ENCODE measurements at places on chromosomes 5 and 9. TPM values are rescaled to one million over a fixed set of nuclear protein-coding genes. Genes with fewer than 3 reads are reported as not detected.

DNA sequence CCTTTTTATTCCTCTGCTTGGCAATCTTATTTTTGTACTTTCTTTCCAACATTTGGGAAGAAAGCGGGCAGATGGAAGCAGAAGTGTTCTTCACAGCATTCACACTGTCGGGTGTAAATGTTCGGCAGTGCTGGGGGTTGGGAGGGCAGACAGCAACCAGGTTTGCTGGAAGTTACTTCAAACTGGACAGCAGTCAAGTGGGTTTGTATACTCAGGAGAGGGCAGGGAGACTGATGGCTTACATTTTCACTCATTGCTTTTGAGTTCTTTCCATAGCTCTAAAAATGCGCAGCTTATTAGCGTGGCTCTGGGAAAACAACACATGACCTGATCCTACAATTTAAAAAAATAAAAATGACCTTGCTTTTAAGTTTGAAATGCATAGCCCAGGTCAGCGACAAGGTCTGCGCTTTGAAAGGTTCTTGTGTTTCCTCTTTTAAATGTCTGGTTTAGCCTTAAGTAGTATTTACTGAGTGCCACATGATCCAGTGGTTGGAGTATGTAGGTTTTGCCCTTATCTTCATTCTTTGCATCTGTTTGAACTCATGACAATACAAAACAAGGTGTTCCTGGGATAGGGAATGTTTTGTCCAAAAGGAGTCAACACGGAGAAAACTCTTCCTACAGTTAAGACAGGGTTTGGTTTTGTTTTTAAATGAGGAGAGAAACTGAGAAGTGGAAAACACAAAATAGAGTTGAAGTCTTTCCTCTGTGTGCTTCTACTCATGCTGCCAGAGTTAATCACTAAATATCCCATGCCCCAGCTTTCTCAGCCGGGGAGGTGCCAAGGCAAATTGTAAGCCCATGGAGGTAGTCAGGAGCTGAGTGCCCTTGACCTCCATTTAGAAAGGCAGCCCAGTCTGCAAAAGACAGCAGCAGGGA lies 132.7 kb upstream of the DMRT1 start:
- DNase-seq, result no peak

DNA sequence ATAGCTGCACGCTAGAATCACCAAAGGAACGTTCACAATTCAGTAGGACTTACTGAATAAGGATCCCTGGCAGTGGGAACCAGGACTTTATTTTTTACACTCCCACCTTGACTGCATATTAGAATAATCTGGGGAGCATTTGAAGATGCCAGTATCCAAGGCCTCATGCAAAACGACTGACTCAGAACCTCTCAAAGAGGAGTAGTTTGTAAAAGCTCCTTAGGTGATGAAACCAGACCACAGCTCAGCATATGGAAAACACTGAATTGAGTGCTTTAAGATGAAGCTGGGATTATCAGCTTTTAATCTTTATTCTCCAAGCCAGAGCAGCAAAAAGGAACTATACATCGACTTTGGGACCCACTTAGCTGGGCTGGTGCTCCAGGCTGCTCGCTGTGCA lies 288.3 kb downstream of the MLLT3 start:
- no peak for DNase-seq

GRCh38 chr5:125286271-125286670 lies 539.8 kb upstream of the ZNF608 start:
- no peak for DNase-seq

The ARL14EPL gene
- not detected for total RNA-seq

Data from activated CD4-positive, alpha-beta T cell treated with anti-CD3 and anti-CD28 coated beads, Interleukin-2, amount 10 ng/mL, durations not matched to agents 24 days and 14 days (primary cell).